ENCODE measurements at places on chromosomes 7 and 10.

GRCh38 chr7:28121496-28121895 lies 59.1 kb downstream of the JAZF1 start:
- no peak for DNase-seq

- no peak for DNase-seq
These were observed 593 bp upstream of the PILRA start for GRCh38 chr7:100372694-100373093.

GRCh38 chr7:44377134-44377463 lies 51.7 kb upstream of the CAMK2B start:
- no peak for DNase-seq

DNA sequence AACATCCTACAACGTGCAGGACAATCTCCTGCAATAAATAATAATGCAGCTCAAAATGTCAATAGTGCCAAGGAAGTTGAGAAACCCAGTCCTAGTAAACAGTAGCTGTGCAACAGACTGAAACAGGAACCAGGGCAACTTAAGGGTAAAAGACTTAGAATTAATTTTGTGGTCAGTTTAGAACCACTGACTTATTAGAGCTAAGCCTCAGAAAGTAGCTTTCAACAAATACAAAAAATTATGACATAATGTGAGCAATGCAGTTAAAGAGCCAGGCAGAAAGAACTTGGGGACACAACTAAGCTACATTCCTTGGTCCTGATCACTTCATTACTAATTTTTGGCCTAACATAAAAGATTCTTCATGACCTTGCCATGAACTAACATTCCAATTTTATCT lies 195.4 kb downstream of the MACC1 start:
- DNase-seq: no peak

DNA sequence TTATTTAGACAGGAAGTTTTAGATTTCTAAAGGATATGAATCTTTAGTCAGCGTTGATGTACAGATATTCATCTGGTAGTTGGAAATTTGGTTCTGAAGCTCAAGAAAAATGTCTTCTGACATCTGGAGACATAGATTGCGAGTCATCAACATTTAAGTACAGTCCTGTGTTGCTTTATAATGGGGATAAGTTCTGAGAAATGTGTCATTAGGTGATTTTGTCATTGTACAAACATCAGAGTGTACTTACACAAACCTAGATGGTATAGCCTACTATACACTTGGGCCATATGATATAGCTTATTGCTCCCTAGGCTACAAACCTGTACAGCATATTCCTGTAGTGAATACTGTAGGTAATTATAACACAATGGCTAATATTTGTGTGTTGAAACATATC lies 49.6 kb upstream of the UBN2 start:
- DNase-seq: no peak

Measured in activated CD8-positive, alpha-beta memory T cell treated with anti-CD3 and anti-CD28 coated beads for 1 hour (primary cell).